ENCODE measurements at places on chromosomes 6 and 20.

DNA sequence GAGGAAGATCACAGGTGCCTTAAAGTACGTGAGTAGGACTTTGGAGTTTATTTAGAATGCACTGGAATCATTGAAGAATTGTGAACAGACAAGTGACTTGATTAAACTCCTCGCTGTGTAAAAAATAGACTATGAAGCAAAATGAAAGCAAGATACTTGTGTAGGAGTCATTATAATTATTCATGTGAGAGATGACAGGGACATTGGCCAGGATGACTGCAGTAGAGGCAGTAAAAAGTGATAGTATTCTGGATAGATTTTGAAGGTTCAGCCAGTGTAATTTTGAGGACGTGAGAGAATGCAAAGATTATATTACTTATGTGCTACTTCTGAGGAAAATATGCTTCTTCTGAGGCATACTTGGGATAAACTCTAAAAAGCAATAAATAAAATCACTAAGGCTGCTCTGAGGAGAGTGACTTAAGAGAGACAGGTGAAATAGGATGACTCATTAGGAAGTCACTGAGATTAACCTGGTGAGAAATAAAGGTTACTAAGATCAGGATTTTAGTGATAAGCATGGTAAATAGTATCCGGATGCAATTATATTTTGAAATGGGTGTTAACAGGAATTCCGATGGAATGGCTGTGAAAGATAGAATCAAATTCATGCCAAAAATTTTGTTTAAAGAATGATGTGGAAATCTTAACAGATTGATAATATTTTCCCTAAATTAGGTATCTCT, 202.0 kb downstream of the CENPW start:
- no peak for DNase-seq

- DNase-seq, result no peak
Observed at GRCh38 chr6:44464527-44465310, 77.2 kb downstream of the CDC5L start.

DNA sequence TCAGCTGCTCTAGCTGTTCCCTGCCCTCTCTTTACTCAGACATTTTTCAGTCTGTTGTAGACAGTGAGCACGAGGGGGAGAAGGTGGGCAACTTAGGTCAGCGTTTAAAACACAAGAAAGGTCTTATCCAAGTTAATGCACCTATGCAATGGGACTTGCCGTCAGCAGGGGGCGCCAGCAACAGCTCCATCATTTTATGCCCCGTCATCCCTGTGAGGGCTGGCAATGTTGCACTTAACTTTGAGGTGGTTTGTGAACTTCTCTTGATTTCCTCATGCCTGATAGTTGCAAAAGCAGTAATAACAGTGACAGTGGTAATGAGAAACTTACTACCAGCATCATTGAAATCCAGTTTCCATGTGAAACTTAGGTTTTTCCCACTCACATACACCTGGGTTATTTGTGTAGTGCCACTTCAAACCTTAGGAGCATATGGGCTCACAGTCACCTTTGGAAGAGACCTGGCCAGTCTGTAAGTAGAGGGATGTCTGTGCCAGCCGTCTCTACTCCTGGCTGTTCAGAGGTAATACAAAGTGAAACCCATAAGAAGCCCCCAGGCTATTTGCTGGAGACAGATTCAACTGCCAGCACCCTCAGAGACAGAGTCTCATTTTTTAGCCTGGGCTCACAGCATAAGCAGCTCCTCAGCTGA, 44.9 kb upstream of the ID1 start:
- peak; percentile 74 for DNase-seq

DNA sequence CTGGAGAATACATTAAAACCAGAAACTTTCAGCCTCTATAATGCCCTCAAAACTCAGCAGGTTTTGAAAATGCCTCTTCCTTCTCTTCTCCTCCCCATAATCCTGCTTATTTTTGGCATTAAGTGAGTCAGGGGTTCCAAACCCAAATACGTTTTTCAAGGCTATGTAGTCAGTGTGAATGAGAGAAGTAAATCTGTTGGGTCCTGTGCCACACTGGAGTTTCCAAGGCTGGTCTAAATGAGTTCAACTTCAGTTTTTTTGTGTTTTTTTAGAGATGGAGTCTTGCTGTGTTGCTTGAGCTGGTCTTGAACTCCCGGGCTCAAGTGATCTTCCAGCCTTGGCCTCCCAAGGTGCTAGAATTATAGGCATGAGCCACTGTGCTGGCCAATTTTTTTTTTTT, 20.9 kb downstream of the PTPRA start:
- no peak for DNase-seq

DNA sequence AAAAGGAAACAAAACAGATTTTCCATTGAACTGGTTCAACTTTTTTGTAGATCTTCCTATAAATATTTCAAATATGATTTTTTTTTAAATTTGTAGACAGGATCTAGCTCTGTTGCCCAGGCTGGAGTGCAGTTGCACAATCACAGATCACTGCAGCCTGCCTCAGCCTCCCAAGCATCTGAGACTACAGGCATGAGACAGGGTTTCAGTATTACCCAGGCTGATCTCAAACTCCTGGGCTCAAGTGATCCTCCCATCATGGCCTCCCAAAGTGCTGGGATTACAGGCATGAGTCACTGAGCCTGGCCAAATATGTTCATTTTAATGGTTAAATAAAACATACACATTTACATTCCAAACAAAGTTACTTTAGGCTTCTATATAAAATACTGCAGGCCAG, 33.6 kb downstream of the SAMHD1 start:
- no peak for DNase-seq

- peak; percentile 18 for DNase-seq
Observed at GRCh38 chr6:148758492-148758891, 11.7 kb downstream of the UST start.

GRCh38 chr6:167850782-167851181, 24.1 kb downstream of the AFDN start:
- DNase-seq, result no peak

DNA sequence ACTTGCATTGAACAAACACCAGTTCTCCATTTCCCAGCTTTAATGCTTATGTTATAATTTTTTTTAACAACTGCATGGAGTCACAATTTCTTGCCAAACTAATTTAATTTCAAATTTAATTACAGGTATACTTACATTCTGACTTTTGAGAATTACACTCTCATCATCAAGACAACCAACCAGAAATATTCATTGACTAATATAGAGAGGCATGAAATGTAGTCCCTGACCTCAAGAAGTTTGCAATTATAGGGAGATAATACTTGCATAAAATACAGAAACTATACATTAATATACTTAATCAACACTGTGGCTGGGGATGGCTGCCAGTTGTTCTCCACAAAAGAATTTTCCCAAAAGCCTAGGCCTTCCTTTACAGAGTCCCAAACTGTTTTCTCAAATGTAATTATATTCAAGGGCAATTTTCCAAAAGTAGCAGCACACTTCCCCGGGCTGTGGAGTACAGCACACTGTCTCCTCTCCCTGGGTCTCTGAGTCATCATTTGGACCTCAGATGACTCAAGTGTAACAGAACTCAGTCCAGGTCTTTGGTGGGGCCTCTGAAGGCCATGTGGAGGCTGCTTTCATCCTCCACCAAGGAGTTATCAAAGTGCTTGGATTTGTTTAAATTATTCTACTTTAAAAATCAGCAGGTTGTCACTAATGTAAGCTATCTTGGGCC, 114.1 kb downstream of the KIF16B start:
- peak; percentile 68 for DNase-seq

GRCh38 chr20:19602675-19603375, 155.2 kb upstream of the RIN2 start:
- DNase-seq, result no peak

- no peak for DNase-seq
Observed at GRCh38 chr6:68122032-68122431, 513.0 kb upstream of the ADGRB3 start.

- DNase-seq, result no peak
Observed at GRCh38 chr6:26311012-26311384, 54.0 kb upstream of the BTN3A2 start.

- DNase-seq, result no peak
Observed at GRCh38 chr6:42498473-42499128, 46.9 kb upstream of the TRERF1 start.

DNA sequence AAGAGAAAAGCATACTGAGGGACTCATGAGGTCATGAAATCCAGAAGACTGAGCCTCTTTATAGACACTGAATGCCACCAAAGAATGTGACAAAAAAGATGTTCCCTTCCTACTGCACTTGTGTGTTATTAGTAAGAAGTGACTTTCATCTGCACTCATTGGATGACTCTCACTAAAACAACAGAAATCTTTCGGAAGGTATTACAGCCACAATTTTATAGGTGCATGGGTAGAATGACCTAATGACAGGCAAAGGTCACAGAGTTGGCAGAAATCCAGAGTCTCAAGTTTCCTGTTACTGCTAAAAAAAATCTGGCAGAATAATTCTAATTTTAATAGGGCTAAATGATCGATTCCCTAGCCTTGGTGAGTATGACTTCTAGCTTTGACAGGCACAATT, 13.3 kb downstream of the PKHD1 start:
- DNase-seq, result no peak

DNA sequence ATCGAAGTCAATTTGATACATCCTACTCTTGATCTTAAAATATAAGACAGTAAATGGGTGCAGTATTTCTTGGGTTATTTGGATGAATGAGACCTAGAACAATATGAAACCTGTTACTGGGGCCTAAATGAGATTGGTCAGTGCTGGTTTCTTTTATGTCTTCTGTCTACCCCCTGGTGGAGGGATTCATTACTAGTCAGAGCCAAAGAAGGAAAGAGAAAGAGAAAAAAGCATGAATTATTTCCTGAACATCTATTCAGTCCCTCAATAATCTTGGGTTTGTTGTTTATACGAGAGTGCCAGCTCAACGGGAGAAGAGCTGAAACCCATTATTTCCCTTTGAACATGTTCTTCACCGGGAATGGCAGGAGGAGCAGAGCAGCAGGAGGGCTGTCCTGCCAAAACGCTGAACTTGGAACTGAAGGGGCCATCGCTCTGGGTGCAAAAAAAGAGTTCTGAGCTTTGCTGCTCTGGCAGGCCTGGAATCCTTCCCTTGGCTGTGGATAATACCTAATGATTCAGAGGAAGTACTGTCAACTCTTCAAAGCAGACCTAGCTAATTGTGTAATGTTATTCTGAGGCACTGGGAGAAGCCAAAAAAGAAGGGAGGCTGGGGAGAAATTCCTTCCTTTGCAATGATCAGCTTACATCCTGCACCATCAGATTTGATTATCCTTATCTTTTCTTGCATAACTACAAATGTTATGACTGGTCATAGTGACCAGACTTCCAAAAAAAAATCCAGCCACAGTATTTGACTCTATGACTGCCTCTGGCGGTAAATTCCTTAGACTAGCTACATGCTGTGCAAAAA, 72.0 kb downstream of the BLOC1S5 start:
- no peak for DNase-seq

DNA sequence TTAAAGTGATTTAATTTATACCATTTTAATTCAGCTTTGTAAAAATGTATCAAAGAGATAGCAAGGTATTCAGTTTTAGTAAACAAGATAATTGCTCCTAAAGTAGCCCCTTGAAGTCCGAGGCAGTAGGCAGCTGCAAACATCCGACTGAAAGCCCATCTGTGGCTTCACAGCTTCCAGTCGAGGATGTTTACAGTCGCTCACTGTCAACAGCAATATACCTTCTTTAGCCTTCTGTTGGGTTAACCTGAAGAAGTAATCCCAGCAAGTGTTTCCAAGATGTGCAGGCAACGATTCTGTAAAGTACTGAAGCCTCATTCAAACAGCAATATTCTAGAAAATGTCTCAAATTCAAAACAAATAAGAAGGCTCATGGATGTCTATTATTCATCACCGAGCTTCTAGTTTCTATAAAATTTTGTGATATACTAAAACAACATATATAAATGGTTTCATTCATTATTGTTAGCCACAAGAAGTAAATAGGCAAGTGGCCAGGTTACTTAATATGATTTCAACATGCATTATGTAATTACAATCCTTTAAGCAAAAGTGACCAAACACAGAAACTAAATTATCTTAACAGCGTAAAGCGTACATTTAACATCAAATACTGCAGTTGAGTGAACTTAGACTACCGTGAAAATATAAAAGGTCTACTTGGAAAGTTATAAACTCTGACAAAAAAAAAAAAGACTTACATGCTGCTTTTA, 115.0 kb downstream of the OGFRL1 start:
- DNase-seq, result no peak

DNA sequence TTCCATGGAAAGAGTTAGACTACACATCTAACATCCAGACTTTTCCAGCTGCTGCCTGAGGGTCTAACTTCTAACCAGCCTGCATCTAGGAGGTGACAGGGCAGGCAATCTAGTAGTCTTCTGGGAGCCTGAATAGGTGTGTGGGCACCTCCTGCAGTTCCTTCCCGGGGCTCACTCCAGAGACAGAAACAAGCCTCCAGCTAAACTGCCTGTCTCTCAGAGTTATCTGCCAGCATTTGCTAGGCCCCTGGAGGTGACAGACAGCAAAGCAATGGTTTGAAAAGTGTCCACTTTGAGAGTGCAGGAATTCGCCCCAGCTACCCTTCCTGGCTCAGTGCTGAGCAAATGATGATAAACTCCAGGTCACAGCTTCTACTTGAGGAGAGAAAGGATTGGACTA, 240.5 kb upstream of the PRSS16 start:
- no peak for DNase-seq

DNA sequence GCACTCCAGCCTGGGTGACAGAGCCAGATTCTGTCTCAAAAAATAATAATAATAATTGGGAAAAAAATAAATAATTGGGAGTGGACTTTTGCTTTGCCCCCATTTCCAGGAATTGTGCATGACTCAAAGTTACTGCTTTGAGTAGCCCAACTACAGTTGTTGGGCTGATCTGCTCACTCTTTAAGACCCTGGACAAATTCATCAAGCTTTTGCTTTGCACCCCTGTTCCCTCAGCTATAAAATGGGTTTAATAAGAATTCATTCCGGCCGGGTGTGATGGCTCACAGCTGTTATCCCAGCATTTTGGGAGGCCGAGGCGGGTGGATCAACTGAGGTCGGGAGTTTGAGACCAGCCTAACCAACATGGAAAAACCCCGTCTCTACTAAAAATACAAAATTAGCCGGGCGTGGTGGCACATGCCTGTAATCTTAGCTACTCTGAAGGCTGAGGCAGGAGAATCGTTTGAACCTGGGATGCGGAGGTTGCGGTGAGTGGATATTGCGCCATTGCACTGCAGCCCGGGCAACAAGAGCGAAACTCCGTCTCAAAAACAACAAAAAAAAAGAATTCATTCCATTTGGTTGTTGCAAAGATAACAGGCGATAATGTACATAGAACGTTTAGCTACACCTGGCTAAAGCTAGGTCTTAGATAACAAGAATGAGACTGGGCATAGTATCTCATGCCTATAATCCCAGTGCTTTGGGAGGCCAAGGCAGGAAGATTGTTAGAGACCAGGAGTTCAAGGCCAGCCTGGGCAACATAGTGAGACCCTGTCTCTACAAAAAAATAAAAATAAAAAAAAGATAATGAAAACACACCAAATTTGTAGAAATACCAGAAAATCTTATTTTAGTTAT, 87.9 kb upstream of the ZNF217 start:
- DNase-seq, result no peak

Measured in gastrocnemius medialis (tissue), 4 donors.